Glutamatergic neuron (in vitro differentiated cells): ENCODE measurements at places on chromosomes 12 and 14.

- peak; percentile 61 for DNase-seq
Observed at GRCh38 chr14:39469094-39469710, 37.0 kb upstream of the FBXO33 start.

DNA sequence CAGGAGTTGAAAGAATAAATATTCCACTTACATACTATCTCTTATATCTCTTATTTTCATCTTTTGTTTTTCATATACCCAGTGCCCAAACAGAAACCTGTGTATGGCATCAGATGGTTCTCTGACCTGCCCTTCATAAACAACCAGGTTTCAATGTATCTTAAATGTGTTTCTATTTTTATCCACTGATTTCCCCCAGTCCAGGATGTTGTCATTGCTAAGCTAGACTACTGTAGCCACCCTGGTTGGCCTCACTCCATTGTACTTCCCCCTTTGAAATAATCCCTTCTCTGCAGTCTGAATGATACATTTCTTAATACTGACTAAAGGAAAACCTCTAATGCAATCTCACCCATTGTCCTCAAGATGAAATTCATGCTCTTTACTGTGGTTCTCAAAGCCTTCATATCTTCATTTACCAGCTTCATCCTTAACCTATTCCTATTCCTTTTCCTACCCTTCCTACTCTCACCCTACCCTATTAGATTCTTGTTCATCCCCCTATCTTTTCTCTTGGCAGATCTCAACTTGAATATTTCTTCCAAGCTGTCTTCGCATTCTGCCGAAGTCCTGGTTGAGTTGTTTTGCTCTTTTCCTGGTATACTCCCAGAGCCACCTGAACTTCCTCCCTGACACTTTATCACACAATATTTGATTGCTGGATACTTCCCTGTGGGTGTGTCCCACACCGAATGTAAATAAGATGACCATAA lies 312.4 kb downstream of the FOXG1 start:
- no peak for DNase-seq

DNA sequence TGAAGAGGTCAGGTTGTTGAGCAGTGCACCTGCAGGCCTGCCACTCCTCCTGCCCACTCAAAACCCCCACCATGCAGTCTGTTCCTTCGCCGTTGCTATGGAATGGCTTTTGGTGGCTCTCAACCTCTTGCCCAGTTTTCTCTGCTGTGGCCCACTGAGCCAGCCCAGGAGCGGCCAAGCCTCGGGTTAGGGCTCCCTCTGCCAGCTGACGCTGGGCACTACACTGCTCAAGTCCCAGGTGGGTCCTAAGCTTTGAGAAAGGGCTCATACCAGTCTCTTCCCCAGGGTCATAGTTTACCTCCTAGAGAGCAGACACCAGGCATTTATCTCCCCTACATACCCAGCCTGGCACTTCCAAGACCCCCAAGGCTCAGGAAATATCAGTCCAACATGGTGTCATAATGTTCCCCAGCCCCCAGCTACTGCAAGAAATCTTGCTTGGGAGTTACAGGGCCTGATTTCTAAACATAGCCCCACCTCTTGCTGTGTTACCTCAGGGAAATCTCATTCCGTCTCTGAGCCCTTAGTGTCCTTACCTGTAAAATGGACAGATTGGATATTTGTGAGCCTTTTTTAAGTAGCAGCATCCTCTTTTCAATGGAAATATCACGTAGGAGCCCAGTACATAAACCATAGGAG lies 59.4 kb downstream of the TSPAN11 start:
- peak; percentile 74 for DNase-seq

- DNase-seq = no peak
Observed at GRCh38 chr12:50186681-50187080, 19.5 kb upstream of the CERS5 start.

GRCh38 chr12:129067491-129067890 lies 214.2 kb downstream of the GLT1D1 start:
- no peak for DNase-seq

- DNase-seq = no peak
Observed at GRCh38 chr12:44835641-44836379, 40.3 kb downstream of the NELL2 start.

GRCh38 chr14:68563251-68564131 lies 229.4 kb downstream of the ZFP36L1 start:
- DNase-seq = no peak

GRCh38 chr14:68790644-68791077 lies 2.2 kb downstream of the ZFP36L1 start:
- peak; percentile 2 for DNase-seq

DNA sequence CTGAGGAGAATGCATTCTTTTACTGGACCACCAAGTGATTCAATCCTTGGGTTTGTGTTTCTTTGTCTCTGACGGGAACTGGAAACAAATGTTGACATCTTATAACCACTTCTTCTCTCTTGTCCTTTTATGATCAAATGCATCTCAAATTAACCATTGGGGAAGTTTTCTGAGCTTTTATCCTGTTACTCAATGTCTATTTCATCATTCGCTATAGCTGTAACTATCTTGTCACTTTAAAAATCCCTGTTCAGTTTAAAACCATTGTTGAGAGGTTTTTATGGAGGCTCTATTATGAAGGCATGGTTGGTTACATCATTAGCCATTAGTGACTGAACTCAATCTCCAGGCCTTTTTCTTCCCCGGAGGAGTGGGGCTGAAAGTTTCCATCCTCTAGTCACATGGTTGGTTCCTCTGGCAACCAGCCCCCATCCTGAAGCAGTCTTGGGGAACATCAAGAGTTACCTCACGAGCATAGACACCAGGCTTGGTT lies 2.7 kb upstream of the CLEC6A start:
- DNase-seq = no peak

- no peak for DNase-seq
Observed at GRCh38 chr12:121888083-121888477, 510 bp upstream of the PSMD9 start.

DNA sequence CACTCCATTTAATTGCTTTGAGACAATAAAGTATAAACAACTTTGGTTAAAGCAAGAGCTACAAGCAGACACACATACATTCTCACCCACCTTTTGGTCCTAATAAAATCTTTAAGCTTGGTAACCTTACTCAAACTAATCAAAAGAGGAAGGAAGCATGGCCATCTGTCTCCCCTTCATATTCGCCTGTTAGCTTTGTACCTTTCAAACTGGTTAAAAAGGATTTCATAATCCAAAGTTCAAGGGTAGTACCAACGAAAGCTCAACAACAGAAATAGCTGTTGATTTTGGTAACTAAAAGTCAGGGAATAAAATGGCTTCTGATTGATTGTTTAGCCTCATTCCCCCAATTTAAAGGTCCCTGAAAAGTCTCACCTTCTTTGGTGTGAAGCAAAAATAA lies 456.9 kb downstream of the BCAT1 start:
- DNase-seq = no peak

- no peak for DNase-seq
Observed at GRCh38 chr14:38775986-38776385, 327.0 kb downstream of the SEC23A start.

GRCh38 chr12:24228371-24228770 lies 278.9 kb upstream of the SOX5 start:
- DNase-seq = no peak

- no peak for DNase-seq
Observed at GRCh38 chr12:23816394-23816851, 133.0 kb downstream of the SOX5 start.

DNA sequence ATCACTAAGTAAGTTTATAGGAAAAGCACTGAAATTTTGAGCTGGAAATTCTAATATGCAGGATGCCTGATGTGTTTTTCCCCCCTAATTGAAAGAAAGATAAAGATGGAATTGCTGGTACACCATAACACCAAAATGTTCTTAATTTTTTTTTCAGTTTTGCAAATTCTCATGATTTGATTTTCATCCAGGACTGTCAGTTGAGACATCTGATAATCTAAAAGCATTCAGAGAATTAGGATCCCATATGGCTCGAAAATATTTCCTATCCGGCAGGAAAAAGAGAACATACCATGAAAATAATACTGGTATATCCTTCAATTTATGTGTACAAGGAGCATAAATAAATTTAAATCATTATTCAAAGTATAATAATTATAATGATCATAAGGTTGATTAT lies 452.1 kb downstream of the APAF1 start:
- no peak for DNase-seq

DNA sequence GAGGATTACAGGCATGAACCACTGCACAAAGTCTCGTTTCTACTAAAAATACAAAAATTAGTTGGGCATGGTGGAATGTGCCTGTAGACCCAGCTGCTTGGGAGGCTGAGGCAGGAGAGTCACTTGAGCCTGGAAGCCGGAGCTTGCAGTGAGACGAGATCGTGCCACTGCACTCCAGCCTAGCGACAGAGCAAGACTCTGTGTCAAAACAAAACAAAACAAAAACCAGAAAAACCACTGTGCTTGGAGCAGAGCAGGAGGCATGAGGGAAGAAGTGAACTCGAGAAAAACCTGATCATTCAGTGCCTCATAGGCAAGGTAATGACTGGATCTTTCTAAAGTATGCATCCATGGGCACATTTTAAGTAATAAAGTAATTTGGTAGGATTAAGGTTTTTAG lies 487.8 kb downstream of the KCNH5 start:
- DNase-seq = no peak

- DNase-seq = no peak
Observed at GRCh38 chr14:54312166-54312801, 84.5 kb upstream of the CDKN3 start.

DNA sequence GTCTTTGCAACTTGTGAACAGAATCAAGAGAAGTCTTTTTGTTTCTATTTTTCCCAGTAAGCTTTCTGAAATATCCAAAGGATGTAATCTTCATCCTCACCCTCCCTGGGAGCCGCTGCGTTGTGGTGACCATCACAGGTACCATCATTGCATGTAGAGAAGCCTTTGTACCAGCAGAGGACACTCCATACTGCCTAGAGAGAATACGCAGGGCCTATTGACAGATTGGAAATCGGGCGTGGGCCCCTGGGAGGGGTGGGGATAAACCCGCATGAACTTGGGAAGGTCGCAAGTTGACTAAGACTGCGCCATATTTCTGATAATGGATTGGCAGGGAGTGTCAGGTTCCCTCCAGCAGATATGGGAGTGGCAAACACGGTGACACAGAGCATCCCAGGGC lies 12.7 kb downstream of the KRT1 start:
- DNase-seq = no peak

DNA sequence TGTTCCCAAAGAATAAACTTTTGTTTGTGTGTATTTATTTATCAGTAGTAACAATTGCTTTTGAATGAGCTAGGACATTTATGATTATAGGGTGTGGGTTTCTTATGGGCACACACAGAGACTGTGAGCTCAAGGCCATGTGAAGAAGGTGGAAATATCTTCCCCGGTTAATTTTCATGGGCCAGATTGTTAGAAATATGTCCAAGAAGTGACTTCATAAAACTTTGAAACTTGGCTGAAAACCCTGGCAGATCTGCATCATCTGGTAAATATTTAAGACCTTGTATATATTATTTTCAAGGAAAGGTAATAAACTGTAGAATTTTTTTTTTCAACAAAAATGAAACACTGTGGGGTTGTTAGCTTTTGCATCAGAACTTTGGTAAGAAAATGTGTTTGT lies 53.5 kb upstream of the RNU6-8 start:
- DNase-seq = no peak

- DNase-seq = no peak
Observed at GRCh38 chr14:74478996-74479635, 14.0 kb downstream of the NPC2 start.

- DNase-seq = no peak
Observed at GRCh38 chr12:109443794-109444193, 33.3 kb downstream of the KCTD10 start.

- DNase-seq = no peak
Observed at GRCh38 chr14:30227436-30227835, 299.8 kb upstream of the PRKD1 start.

GRCh38 chr14:72965249-72965648 lies 39.0 kb downstream of the DCAF4 start:
- DNase-seq = no peak

DNA sequence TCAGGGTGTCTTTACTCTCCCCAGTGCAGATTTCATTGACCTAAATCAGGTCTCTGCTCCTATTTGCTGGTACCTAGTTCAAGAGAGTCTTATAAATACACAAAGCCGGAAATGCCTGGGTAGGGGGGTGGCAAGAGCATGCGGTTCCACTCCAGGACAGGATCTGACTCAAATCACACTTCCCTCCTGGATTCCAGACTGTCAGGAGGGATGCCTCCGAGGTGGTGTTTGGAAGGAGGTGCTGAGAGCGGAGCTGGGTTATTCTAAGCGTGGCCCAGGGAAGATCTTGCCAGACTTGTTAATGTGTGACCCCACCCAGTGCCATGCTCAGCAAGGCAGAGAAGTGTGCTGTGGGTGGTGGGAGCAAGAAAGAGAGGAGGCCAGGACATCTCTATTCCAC lies 49.8 kb downstream of the B4GALNT3 start:
- DNase-seq = no peak

DNA sequence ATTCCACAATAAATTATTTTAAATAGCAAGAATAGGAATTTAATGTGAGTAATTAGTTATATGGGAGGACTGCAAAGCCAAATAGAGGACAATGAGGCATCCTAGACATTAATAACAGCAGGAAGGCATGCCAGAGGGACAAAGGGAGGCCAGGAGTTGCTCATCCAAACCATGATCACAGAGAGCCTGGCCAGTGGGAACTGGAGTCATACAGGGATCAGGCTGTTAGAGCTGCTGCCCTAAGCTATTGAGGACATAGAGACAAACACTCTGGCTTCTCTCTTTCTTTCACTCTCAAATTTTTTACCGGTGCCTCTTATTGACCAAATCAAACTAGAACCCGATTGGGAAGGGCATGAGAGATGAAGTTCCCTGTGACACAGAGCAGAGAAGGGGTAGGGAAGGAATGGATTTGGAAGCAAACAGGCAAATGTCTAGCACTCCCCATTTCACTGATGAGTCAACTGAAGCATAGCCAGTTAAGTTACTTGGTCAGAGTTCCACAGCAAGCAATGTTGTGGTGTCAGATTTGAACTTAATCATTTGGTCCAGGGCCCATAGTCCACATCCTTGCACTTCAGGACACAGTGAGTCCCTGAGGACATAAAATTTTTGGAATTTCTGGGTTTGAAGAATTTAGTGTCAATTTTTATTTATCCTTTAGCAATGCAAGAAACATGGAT lies 17.9 kb upstream of the CFAP54 start:
- no peak for DNase-seq

DNA sequence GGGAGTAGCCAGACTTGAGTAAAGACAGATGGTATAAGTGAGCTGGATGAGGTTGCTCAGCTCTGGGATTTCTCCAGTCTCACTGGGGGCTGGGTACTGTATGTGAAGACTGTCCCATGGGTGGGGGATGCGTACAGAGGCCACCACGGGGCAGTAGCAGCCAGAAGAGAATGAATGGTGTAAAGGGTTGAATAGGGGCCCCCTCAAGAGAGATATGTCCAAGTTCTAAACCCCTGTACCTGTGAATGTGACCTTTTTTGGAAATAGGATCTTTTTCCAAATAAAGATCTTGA lies 21.8 kb upstream of the BCDIN3D start:
- DNase-seq = no peak

- no peak for DNase-seq
Observed at GRCh38 chr14:75831455-75831854, 150.3 kb downstream of the TGFB3 start.

DNA sequence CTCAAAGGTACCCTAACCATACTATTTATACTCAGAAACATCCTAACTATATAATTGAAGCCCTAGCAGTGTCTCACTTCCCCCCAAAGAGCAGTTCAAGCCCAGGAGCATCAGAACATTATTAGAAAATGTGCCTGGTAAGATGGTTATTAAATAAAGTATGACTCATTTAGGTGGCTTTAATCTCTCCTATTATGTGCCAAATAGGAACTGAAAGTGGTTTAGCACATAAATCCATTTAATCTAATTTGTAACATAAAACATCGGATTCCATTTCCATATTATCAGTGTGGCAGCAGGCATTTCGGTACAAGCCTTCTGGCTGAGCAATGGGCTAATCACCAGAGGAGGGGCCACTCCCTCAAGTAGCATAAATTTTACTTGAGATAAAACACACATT lies 395.2 kb upstream of the TMTC1 start:
- DNase-seq = no peak
